ENCODE measurements at places on chromosomes 12 and 14.

- no peak for DNase-seq
Observed at GRCh38 chr12:88856201-88856600, 275.9 kb upstream of the KITLG start.

DNA sequence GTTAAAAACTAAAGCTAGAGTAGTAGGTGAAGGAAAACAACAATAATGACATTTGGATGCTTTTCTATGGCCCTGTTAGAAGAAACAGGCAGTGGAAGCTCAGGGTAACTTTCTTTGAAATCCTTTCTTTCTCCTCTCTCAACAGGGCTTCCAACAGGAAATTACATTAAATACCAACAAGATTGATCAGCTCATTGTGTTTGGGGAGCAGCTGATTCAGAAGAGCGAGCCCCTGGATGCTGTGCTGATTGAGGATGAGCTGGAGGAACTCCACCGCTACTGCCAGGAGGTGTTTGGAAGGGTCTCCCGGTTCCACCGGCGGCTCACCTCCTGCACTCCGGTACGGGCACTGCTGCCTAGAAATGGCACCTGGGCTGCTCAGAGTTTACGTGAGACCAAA, 81.5 kb downstream of the ESR2 start:
- no peak for DNase-seq

- no peak for DNase-seq
Observed at GRCh38 chr12:82971584-82971983, 284.9 kb downstream of the TMTC2 start.

GRCh38 chr12:72209086-72209485, 63.1 kb upstream of the TRHDE start:
- DNase-seq = no peak

DNA sequence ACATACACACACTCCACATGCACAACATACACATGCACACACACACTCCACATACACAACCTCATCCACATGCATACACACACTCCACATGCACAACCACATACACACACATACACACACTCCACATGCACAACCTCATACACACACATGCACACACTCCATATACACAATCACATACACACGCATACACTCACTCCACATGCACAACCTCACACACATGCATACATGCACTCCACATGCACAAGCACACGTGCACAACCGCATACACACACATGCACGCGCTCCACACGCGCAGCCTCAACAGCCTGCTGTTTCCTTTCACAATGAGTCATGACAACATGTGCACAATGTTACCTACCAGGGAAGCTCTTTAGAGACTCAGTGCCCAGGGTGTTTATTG, 61.2 kb upstream of the TMEM132C start:
- DNase-seq = no peak
